ENCODE measurements at places on chromosomes 1 and 21.
A peak's percentile ranks its signal among the peaks of the same experiment; 100 is the strongest.

DNA sequence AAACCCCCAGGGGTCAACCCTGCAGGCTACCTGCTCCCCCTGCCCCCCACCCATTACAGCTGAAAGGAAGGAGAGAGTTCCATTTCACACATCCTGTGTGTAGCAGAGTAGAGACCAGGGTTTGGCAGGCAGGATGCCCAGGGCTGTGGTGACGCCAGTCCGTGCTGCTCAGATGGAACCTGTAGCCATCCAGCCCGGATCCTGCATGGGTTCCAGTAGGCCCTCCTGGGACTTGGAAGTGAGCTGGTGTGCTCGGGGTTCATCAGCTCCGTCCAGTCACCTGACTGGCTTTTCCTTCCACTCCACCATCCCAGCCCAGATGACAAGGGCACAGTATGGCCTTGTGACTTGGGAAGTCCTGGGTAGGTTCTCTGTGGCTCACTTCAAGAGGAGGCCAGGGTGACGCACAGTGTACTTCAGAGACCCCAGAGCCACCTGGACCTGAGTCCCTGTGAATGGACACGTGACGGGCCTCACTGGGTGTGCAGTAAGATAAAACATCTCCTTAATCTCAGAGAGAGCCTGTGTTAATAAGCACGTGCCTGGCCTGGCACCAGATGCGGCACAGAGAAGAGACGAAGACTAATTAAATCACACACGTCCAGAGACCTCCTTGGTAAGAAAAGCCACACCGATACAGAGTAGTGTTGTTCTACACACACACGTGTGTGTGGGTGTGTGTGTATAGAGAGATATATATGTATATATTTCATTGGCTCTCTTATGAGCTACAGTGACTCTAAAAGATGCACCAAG is 16.0 kb downstream of the ITPKB start:
- DNase-seq, result no peak

- no peak for DNase-seq
These were observed 13.5 kb downstream of the RAB3B start for GRCh38 chr1:51976846-51977602.

- DNase-seq, result no peak
These were observed 3.8 kb downstream of the STMN1 start for GRCh38 chr1:25902462-25902861.

DNA sequence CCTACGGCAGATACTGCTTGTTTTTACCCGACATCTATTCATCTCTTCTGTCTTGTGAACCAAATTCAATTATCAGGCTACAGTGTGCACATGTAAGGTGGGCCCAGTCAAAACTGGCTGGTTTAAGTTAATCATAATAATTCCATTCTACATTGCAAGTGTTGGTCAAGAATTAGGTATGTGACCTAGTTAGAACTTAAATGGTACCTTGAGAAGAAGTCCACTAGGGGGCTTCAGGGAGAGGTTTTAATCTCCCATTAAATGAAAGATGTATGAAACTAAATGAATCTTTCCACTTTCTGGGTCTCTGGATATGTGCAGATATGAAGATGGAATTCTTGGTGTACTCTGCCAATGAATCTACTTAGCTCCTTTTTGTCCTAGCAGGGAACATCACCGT is 187.1 kb downstream of the CDC42BPA start:
- DNase-seq, result peak; percentile 69

GRCh38 chr1:201414051-201414738 is 7.3 kb downstream of the TNNI1 start:
- no peak for DNase-seq

GRCh38 chr1:26477446-26478152 is 5.4 kb downstream of the HMGN2 start:
- peak; percentile 5 for DNase-seq

All from HCEC 1CT (cell line).